ENCODE measurements at places on chromosomes 3 and 15. TPM values are rescaled to one million over a fixed set of nuclear protein-coding genes. Genes with fewer than 3 reads are reported as not detected.

The DZIP1L gene
- 20.8 TPM for total RNA-seq

The PRR20G gene
- total RNA-seq, result not detected

The SKOR1 gene
- 0.37 TPM for total RNA-seq

The UBXN7 gene
- total RNA-seq, result 120 TPM

The GRAMD2A gene
- 2.0 TPM for total RNA-seq

The C3orf80 gene
- 0.24 TPM for total RNA-seq

The STRA6 gene
- total RNA-seq, result 18.2 TPM

The BFSP2 gene
- not detected for total RNA-seq

The AMT gene
- total RNA-seq, result 43.0 TPM

The SOX14 gene
- not detected for total RNA-seq

The OR5H14 gene
- not detected for total RNA-seq

DNA sequence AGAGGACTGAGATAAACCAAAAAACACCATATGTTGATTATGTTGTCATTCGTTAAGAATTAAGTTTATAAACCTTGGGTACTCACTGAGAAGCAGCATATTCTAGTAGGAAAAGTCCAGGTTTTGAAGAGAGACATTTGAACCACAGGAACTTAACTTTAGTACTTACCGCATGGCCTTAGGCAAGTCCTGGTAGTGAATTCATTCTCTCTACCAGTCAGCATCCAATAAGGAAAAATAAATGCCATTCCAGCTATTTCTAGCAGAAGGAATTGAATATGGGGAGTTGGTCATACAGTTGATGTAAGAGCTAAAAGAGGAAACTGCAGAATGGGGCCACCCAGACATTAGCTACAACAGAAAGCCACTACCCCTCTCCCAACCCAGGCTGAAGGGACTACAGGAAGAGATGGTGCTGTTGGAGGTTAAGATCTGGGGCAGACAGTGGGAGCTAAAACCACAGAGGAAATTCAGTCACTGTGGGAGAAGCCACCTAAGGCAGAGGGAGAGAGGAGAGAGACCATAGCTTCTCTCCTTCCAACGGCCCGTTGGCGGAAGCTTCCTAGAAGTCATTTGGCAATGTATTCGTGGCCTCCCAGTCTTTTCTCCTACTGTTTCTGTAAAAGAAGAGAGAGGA lies 133.8 kb upstream of the RARB start:
- DNase-seq, result no peak
- no peaks in the 10 kb centered on the region for H3K27me3 ChIP-seq
- H3K4me3 ChIP-seq, result no peak overlapping the region
- H3K4me1 ChIP-seq, result peaks cover 4% of the 10 kb centered on the region
- H3K36me3 ChIP-seq, result no peaks in the 10 kb centered on the region

GRCh38 chr3:61882253-61882652 lies 320.9 kb downstream of the PTPRG start:
- DNase-seq, result no peak
- peaks cover 3% of the 10 kb centered on the region for H3K4me1 ChIP-seq
- no peaks in the 10 kb centered on the region for H3K27me3 ChIP-seq
- no peak overlapping the region for H3K4me3 ChIP-seq

DNA sequence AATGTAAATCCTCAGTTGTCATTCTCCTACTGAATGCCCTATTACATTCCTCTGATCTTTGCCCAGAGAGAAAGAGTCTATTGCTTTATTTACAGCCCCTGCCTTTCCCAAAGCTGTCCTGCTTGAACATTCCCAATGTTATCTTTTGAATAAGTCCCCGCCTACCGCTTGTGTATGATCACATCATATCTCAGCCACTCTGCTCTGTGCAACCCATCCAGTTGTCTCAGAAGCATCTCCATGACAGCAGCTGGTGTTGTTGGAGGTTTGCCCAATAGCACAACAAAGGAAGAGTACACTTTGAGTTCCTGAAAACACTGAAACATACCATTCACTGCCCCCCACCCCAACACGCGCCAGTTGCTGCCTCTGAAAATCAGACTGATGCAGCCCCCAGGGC lies 22.0 kb upstream of the FAM3D start:
- H3K36me3 ChIP-seq, result no peaks in the 10 kb centered on the region
- H3K4me1 ChIP-seq, result no peaks in the 10 kb centered on the region
- no peak overlapping the region for H3K4me3 ChIP-seq

DNA sequence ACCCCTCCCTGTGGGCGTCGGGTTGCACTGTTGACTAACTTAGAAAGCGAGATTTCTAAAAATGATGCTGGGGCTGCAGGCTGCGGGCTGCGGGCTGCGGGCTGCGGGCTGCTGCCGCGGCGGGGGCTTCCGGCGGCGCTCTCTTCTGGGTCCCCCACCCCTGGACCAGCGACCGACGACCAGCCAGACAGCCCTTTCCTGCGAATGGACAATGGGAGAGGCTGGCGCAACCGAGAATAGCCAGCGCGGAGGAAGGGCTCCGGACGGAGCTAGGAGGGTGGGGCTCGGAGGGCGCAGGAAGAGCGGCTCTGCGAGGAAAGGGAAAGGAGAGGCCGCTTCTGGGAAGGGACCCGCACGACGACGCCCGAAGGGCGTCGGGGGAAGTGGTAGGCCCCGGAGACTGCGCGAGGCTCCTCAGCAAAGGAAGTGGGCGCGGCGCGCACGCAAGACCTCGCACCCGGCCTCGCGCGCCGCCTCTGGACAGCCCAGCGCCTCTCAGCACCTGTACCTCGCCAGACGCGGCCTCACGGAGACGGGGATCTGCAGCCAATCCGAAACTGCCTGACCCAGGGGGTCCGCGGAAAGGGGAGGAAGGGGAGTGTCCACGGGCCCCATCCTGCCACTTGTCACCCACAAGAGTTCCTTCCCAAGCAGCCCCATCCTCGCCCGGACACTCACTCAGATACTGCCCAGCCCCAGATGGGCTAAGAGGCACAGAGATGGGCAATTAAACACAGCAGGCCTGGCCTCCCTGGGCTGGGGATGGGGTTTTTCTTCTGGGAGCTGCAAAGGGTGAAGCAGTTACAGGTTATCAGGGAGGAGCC lies 70.7 kb downstream of the SLC12A8 start:
- peaks cover 9% of the 10 kb centered on the region for H3K4me1 ChIP-seq
- no peaks in the 10 kb centered on the region for H3K36me3 ChIP-seq

DNA sequence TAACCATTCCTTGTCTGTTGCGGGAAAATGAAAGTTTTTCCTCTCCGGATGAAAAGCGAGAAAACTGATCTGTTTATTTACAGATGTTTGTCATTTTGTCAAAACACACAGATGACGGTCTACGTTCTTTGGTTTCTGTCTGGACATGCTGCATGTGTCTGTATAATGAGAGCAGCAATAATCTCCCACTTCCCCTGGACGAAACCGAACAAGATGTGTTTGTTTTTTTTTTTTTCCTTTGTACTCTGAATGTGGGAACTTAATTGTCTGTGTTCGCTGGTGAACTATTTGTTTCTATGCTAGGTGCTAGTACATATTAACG lies 33.6 kb downstream of the PTPRG start:
- H3K4me3 ChIP-seq, result no peak overlapping the region
- no peaks in the 10 kb centered on the region for H3K36me3 ChIP-seq
- H3K4me1 ChIP-seq, result peaks cover 4% of the 10 kb centered on the region
- H3K27ac ChIP-seq, result no peak overlapping the region

- no peaks in the 10 kb centered on the region for H3K27me3 ChIP-seq
- no peak for DNase-seq
- no peak overlapping the region for H3K4me3 ChIP-seq
- H3K27ac ChIP-seq, result no peak overlapping the region
- no peaks in the 10 kb centered on the region for H3K4me1 ChIP-seq
- H3K36me3 ChIP-seq, result no peaks in the 10 kb centered on the region
These were observed 52.1 kb downstream of the DAPK2 start for GRCh38 chr15:63994073-63994600.

DNA sequence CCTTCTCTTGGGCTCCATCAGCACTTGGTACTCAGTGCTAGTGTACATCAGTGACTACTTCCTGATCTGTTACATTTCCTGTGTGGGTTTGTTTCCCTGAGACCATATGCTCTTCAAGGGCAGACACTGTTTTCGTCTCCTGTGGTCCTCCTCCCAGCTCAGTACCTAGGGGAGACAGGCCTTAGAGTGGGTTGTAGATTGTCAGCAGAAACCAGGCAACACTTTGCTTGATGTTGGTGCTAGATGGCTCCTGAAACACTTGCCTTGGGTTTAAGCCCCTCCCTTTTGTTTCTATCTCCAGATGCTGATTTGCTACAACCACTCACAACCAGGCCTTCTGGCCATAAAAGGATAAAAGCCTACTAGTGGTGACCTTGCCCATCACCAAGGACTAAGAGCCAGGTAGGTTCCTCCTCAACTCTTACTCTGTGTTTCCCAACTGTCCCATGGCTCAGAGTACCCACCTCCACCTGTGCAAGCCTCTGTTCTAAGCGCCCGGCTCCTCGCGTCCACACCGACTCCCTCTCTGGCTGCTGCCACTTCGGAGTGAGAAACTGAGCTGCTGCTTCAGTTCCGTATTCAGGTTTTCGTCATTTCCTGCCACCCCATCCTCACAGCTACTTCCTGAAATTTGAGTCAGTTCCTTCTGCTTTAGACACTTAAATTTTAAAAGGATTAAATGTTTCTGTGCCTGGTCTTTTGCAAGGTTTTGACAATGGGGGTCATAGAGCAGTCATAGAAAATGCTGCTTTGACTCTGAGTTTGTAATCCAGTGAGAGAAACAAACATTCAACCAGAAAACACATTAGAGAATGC lies at the start of gene HCLS1:
Gene HCLS1 (minus strand): TSS at position 548 of the 816 bp plus-strand sequence. CDS start 2,556 bp downstream, outside the sequence.
- H3K27ac ChIP-seq, result no peak within 1 kb of the TSS
- no peaks in the 10 kb centered on the region for H3K27me3 ChIP-seq
- H3K36me3 ChIP-seq, result peaks cover 28% of the 10 kb centered on the region
- no peak within 1 kb of the TSS for H3K4me3 ChIP-seq
- H3K4me1 ChIP-seq, result no peaks in the 10 kb centered on the region
- no peak for DNase-seq

DNA sequence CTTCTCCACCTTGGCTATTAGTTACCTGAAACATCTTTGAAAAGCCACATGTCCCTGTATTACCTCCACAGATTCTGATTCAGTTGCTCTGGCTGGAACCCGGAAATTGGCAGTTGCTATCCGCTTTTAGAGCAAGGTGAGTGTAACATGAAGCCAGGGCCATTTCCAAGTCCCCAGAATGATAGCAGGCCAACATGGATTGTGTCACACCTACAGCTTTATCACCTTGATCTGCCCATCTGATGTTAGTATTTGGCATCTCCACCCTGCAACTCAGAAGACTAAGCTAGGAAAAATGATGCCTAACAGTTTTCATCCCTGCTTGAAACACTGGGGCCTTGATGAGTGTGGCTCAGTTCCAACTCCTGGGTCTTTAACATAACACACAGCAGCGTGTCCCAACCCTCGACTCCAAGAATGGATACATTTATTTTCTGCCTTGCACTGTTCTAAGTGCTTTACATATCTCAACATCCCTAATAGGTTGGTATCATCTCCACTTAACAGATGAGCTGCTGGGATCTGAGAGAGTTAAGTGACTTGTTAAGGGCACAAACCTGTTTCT lies 21.3 kb upstream of the NUDT16 start:
- no peak for DNase-seq
- no peaks in the 10 kb centered on the region for H3K4me1 ChIP-seq
- no peaks in the 10 kb centered on the region for H3K27me3 ChIP-seq
- no peaks in the 10 kb centered on the region for H3K36me3 ChIP-seq
- H3K27ac ChIP-seq, result no peak overlapping the region
- no peak overlapping the region for H3K4me3 ChIP-seq

DNA sequence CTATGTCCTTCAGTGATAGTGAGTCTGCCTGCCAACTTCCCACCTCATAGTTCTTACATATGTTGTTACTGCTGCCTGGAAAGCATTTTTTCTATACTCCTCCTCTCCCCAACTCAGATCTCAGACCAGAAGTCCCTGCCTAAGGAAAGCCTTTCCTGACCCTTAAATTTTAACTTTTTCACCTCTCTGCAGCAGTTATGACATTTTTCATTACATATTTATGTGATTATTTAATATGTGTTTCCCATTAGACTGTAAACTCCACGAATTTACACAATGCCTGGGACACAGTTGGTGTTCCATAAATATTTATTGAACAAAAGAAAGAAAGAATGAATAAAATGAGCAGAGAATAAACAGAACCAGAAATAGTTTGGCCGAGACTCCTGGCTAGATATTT lies 125.5 kb downstream of the MITF start:
- H3K4me3 ChIP-seq, result no peak overlapping the region
- peaks cover 45% of the 10 kb centered on the region for H3K27me3 ChIP-seq
- peaks cover 8% of the 10 kb centered on the region for H3K4me1 ChIP-seq
- H3K27ac ChIP-seq, result no peak overlapping the region
- no peaks in the 10 kb centered on the region for H3K36me3 ChIP-seq

GRCh38 chr3:930866-931265 lies 162.0 kb upstream of the CNTN6 start:
- peak overlapping the region; percentile 20 for H3K4me3 ChIP-seq
- H3K4me1 ChIP-seq, result no peaks in the 10 kb centered on the region
- DNase-seq, result no peak
- no peaks in the 10 kb centered on the region for H3K27me3 ChIP-seq
- H3K36me3 ChIP-seq, result no peaks in the 10 kb centered on the region
